ENCODE measurements at places on chromosomes 5 and 9.

- no peak for DNase-seq
Measured at GRCh38 chr5:148913985-148914431, 87.6 kb downstream of the ADRB2 start.

DNA sequence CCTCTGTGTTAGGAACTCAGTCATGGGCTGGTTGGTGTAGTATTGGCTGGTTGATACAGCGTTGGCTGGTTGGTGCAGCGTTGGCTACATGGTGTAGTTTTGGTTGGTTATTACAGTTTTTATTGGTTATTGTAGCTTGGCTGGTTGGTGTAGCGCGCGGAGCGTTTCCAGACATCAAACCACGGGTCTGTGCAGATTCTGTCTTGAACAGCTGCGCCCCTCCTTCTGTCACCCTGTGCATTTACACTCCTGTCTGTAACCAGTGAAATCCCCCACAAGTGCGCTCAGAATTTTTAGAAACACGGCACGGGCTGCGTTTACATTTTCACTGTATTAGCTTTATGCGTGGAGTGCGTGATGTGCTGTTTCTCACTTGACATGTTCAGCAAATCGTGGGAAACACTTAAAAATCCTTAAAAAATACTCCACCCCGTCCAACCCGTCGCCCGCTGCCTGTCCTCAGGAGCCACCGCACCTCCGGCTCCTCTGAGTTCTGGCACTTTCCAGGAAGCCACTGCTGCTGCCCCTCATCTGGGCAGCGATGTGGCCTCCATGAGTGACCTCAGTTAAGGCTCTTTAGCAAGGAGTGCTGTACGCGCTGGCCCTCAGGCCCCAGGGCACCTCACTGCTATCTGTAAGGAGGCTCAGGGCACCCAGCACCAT lies 20.8 kb downstream of the NKD2 start:
- DNase-seq, result no peak

GRCh38 chr5:122054266-122054665 lies 23.8 kb downstream of the LOX start:
- DNase-seq, result no peak

- DNase-seq, result no peak
Measured at GRCh38 chr5:83889971-83890745, 169.5 kb upstream of the HAPLN1 start.

DNA sequence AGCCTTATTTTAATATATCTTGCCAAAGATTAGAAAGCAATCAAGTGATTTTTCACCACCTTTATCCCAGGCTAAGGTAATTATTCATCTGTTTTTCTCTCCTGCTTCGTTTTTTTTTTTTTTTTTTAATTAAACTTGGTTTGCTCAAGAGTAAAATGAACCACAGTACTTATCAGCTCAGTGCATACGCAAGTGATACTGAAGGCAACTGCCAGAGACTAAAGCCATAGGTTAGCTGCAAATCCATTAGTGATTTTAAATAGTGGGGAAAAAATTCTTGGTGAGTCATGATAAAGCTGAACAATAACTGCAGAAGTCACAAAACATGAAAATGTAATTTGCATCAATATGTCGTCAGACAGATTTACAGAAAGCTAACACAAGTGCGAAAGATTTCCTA lies 829.1 kb downstream of the PTPRD start:
- no peak for DNase-seq

DNA sequence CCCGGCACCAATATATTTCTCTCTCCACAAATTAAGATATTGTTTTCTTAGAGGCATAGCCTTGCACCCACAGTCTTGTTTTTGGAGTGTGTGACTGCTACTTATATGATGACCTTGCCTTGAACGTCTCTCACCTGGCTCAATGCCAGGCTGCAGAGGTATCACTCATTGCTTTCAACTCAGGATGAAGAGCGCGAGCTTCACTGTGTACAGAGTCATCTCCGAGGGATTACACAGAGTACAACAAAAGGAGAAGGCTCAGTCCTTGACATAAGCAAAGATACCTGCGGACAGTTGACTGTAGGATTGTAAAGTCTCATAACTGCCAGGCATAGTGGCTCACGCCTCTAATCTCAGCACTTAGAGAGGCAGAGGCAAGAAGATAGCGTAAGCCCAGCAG lies 53.8 kb downstream of the CD180 start:
- DNase-seq, result no peak

DNA sequence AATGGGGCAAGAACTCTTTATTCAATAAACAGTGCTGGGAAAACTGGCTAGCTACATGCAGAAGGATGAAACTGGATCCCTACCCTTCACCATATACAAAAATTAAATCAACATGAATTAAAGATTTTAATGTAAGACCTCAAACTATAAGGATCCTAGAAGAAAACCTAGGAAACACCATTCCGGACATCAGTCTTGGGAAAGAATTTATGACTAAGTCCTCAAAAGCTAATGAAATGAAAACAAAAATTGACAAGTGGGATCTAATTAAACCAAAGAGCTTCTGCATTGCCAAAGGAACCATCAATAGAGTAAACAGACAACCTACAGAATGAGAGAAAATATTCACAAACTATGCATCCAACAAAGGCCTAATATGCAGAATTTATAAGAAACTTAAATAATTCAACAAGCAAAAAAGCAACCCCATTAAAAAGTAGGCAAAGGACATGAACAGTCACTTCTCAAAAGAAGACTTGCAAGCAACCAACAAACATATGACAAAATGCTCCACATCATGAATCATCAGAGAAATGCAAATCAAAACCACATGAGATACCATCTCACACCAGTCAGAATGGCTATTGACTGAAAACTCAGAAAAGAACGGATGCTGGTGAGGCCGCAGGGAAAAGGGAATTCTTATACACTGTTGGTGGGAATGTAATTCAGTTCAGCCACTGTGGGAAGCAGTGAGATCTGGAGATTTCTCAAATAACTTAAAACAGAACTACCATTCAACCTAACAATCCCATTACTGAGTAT lies 104.3 kb upstream of the MAP3K1 start:
- DNase-seq, result no peak

DNA sequence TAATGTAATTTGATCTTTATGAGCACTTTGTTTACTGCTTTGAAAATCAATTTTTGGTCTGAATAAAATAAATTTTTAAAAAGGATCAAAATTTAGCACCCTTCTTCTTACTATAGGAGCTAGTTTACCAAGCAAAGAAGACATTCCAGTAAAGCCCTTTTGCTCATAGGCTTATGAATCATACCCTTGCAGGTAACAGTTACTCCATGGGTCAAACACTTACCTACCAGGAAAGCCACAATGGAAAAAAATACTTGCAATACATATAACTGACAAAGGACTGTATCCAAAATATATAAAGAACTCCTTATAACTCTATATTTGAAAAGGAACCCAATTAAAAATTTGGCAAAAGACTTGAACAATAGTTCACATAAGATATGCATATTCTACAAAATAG lies 66.6 kb downstream of the SHOC1 start:
- no peak for DNase-seq

GRCh38 chr9:24413651-24414050 lies 132.0 kb downstream of the IZUMO3 start:
- no peak for DNase-seq

DNA sequence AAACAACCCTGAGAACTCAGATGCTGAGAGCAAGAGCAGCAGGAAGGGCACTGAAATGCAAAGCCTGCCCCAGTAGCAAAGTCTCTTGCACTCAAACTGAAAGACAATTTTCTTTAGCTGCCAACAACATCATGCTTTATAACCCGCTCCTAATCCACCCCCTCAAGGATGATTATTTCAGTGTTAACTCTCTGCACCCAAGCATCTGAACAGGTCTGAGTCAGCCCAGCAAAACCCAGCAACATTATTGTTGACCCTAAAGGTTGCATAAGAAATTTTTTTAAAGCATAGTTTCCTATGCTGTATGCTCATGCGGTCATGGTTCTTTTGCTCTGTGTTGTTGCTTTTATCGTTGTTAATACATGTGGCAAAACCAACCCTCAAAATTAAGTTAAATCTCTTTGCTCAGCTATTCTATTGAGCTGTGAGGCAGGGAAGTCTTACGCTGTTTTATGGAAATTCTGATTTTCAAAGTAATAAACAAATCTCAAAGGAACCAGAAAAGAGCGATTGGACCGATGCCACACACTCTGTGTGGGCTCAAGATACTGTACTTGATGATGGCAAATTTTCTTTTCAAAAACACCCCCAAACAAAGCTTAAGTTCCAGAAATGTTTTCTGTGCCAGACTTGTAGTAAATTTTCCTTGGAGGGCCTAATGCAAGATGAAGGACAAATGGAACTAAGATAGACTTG lies 440.6 kb upstream of the MPDZ start:
- DNase-seq, result no peak

Measured in endothelial cell (in vitro differentiated cells).